Motor neuron (in vitro differentiated cells): ENCODE measurements at places on chromosomes 7 and 10.
A peak's percentile ranks its signal among the peaks of the same experiment; 100 is the strongest.

- ATAC-seq, result no peak
These were observed 68.6 kb downstream of the APBB1IP start for GRCh38 chr10:26506736-26507135.

- no peak for ATAC-seq
These were observed 84.0 kb upstream of the PPP1R17 start for GRCh38 chr7:31603046-31603445.

- peak; percentile 76 for ATAC-seq
These were observed 555 bp downstream of the PHF14 start for GRCh38 chr7:10973942-10974911.

GRCh38 chr7:29599026-29599425 lies 35.4 kb downstream of the PRR15 start:
- peak; percentile 42 for ATAC-seq

GRCh38 chr7:101402081-101402779 lies 39.6 kb downstream of the COL26A1 start:
- no peak for ATAC-seq

DNA sequence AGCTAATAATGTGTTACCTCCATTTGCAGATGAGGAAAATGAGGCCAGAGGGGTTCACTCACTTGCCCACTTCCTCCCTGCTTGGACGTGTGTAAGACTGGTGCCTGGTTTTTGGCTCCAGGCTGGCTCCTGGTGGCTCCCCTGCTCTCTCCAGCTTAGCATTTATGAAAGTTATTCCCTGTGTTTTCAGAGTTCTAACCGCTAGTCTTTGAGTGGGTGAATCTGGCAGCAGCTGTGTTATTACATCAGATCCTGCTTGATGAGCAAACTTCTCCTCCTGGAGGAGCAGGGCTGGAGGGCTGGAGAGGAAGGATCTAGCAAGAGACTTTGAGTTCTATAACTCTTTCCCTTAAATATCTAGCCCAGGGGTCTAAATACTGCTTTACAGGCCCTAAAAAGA lies 80.9 kb upstream of the AGBL3 start:
- ATAC-seq, result no peak

DNA sequence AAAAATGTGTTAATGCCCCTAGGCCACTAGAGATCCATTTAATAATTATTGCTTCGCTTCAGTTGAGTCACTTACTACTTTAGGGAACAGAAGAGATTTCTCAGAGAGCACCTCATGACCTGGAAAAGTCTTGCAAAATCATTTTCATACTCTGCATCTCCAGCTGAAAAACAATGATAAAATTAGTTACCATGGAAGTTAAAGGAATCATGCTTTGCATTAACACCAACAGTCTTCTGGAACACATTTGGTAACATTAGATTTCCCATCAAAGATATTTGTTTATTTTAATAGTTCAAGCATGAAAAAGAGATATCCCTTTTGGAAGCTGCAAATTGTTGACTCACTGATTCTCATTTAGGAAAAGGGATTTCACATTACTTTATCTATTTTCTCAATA lies 1.8 kb upstream of the STEAP2 start:
- ATAC-seq, result no peak

GRCh38 chr7:111363099-111363498 lies 199.2 kb downstream of the IMMP2L start:
- peak; percentile 15 for ATAC-seq

- peak; percentile 71 for ATAC-seq
These were observed 14.4 kb downstream of the HTRA1 start for GRCh38 chr10:122475591-122476332.

- ATAC-seq, result no peak
These were observed 197.4 kb downstream of the JCAD start for GRCh38 chr10:29861811-29862505.

GRCh38 chr7:107322015-107322414 lies 147.8 kb upstream of the GPR22 start:
- ATAC-seq, result no peak

- no peak for ATAC-seq
These were observed 585.9 kb upstream of the GHITM start for GRCh38 chr10:83553366-83553765.

DNA sequence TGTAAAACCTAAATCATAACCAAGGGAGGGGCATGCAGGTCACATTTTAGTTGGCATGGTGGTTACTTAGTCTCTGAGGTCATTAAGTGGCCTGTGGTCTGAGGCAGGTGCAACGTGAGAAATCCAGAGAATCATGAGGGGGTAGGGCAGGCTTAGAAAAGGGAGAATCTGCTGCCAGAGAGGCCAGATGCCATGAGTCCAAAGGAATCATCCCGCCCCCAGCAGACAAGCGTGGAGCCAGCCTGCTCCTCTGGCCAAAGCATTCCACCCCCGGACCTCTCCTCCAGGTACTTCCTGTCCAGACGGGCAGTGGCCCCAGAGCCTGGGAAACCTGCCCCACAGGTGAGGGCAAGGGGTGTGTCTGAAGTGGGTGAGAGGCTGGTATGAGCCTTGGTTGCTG lies 196.4 kb upstream of the ZNF32 start:
- ATAC-seq, result no peak

- no peak for ATAC-seq
These were observed 21.5 kb downstream of the SPAG6 start for GRCh38 chr10:22366771-22367170.

DNA sequence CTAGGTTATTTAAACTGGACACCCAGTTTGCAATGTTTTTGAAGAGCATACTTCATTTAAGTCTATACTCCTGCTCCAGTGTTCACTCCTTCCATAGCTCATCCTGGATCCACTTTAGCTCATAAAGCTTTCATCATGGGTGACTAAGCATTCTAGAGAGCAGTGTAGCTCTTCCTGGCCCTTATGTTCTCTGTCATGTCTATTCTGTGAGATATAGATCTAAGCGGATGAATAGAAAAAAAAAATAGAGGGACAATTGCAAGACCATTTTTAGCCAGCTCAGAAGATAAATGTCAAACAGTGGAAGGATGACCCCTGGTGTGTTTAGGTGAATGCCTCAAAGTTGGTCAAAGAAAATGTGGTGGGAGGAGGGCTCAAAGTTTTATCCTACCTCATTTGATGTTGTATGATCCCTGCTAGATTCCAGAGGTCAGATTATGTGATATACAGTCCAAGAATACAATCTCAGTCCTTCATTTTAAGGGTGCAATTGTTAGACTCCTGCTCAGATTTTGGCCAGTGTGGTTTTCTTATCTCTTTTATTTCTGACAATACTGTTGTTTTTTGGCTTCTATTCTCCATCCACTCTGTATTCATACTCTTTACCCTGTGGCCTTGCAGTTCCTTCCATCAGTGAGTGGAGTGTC lies 7.5 kb upstream of the HECW1 start:
- ATAC-seq, result no peak

GRCh38 chr7:14487701-14488395 lies 414.7 kb downstream of the DGKB start:
- no peak for ATAC-seq

GRCh38 chr7:9796241-9796640 lies 1177.4 kb upstream of the PHF14 start:
- ATAC-seq, result peak; percentile 22

GRCh38 chr7:143979359-143979758 lies 20.8 kb upstream of the OR6B1 start:
- ATAC-seq, result no peak

DNA sequence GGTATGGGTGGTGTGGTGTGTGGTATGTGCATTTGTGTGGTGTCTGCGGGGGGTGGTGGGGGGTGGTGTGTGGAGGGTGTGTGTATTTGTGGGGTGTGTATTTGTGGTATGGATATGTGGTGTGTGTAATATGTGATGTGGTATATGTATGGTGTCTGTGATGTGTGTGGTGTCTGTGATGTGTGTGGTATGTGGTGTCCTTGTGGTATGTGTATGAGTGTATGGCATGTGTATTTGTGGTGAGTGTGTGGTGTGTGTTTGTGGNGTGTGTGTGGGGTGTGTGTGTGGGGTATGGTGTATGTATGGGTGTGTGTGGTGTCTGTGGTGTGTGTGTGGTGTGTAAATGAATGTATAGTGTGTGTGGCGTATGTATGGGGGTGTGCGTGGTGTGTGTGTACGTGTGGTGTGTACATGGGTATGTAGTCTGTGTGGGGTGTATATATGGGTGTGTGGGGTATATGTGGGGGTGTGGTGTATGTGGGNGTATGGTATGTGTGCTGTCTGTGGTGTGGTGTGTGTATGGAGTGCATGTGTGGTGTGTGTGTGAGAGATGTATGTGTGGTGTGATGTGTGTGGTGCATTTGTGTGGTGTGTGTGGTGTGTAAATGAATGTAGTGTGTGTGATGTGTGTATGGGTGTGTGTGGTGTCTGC lies 27.1 kb upstream of the CHST15 start:
- ATAC-seq, result no peak

DNA sequence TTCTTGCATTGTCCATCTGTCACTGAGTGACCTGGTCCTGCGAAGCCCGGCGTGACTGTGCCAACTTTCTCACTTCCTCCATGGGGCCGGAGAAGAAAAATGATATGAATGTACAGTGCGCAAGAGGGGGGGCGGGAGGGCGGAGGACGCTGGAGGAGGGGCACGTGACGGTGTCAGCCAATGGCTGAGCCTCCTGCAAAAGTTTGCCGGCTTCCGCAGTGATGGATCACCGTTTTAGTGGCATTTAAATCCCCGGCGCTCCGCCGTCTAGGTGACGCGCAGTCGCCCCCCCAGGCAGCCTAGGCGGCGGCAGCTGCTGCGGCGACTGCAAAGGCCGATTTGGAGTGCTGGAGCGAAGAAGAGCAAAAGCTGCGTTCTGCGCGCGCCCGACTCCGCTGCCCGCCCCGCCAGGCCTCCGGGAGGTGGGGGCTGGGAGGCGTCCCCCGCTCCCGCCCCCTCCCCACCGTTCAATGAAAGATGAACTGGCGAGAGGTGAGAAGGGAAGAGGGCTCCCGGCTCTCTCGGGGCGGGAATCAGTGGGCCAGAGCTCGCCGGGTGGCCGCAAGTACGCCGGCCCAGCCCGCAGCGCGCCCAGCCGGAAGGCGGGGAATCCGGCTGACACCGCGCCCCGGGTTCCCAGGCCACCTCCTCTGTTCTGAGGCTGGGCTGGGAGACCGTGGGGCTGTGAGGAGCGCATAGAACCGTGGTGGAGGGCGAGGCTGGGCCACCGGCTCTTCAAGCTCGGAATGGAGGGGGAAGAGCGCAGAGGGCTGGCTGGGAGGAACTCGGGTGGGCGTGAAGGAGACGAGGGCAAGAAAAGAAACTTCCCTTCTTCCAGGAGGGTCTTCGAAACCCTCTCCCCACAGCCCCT lies at the start of gene HOXA1:
Gene HOXA1, minus strand, starts transcription at position 104 of the 871 bp plus-strand sequence. Its CDS starts 88 bp downstream, at position 16.
- peak; percentile 66 for ATAC-seq

GRCh38 chr7:95261895-95262415 lies 62.4 kb downstream of the PON1 start:
- ATAC-seq, result no peak

GRCh38 chr10:102832987-102833386 lies 4.2 kb downstream of the CYP17A1 start:
- ATAC-seq, result no peak

DNA sequence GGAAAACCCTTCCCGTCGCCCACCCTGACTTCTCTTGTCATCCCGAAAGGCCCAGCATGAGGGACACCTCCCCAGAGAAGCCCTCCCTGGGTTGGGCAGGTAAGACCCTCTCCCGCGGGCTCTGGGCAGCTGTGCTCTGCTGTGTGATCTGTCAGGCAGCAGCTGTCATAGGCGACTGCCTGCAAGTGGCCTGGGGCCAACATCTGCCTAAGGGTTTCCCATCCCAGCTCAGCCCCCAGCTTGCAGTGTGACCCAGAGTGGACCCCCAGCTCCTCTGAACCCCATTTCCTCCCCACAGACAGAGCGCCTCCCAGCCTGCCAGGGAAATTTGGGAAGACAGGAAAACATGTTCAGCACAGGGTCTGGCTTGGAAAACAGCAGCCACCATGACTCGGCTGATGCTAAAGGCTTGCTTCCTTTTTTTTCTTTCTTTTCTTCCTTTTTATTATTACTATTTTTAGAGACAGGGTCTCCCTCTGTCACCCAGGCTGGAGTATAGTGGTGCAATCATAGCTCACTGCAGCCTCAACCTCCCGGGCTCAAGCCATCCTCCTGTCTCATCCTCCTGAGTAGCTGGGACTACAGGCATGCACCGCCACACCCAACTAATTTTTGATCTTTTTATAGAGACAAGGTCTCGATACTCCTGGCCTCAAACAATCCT lies 18.3 kb upstream of the TNRC18 start:
- ATAC-seq, result no peak

GRCh38 chr10:33047655-33048054 lies 89.6 kb upstream of the ITGB1 start:
- no peak for ATAC-seq

- no peak for ATAC-seq
These were observed 50.6 kb upstream of the SMNDC1 start for GRCh38 chr10:110355141-110355831.
